ENCODE measurements at places on chromosomes 5 and 9. TPM values are rescaled to one million over a fixed set of nuclear protein-coding genes. Genes with fewer than 3 reads are reported as not detected.

DNA sequence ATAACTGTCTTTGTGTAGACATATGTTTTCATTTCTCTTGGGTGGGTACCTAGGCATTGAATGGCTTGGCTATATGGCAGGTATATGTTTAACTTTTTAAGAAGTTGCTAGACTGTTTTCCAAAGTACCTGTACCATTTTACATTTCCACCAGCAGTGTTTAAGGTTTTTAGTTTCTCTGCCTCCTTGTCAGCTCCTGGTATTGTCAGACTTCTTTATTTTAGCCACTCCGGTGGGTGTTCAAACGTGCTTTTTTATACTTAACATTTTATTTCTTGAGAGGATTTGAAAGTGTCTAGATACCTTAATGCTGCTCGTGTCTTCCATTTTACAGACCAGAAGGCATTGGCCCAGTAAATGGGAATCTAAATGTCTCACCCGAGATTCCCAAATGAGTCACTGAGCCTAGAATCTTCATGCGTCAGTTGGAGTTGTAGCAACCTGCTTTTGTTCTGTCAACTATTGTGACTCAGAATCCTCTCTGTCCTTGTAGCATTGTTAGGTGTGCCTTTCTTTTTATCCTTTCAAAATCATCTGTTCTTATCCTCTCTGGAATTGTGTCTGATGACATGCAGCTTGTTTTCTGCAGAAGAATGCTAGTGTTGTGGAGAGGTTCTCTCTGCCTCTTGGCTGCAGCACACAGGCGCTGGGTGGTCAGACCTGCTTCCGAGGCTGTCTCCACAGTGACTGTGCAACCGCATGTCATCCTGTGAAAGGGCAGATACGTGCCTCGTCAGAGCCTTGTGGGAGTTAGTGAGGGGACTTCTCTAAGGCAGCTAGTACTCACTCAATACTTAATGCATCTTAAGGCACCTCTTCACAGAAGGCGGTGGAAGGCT is 291.8 kb downstream of the AOPEP start:
- peak; percentile 39 for DNase-seq

DNA sequence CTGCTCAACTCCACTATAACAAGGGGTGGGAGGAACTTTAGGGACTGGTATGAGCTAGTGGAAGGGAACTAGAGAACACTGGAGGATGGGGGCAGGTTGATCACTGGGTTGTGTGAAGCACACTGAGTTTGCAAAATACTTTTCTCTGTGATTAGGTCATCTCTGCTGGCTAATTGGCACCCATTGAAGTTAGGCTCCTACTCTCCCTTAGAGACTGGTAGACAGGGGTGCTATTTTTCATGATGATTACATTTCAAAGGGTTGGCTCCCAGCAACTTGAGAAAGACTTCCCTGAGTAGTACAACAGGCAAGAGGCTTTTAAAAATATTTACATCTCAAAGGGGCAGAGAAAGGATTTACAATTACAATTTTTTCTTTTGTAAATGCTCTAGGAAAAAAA is 50.4 kb upstream of the MTAP start:
- DNase-seq, result no peak

- no peak for DNase-seq
Observed at GRCh38 chr9:134321531-134321930, 4.7 kb upstream of the RXRA start.

DNA sequence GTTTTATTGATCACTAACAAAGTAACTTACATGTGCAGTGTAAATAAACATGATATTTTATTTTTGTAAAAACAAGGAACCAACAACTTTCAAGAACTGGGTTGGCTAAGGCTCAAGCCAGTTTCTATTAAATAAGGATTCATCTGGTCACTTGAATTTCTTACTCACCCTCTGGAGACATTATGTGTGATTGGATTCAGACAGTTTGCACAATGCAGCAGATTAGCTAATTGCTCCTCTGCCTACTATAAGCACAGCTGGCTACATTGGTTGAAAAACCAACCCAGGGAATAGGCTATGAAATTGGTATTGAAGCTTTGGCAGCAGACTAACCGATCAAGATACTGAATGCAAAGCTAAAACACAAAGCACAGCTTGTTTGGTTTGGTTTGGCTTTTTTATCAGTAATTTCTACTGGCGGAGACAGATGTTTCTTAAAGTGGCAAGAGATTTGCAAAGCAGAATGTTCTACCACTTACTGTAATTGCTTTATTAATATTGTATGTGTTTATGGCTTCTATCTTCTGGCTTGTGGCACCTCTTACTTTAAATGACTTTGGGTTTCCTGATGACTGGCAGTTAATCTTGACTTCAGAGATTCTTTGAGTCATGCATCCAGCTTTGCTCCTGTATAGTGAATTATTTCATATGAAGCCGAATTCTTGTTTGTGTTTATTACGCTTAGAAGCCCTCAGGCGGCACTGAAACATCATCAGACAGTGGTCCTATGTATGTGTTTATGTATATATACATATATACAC is 231.5 kb downstream of the MPDZ start:
- DNase-seq, result no peak

ALDOB gene
- total RNA-seq, result not detected
